Spleen (tissue), 13 donors: ENCODE measurements at places on chromosomes 12 and 14. TPM values are rescaled to one million over a fixed set of nuclear protein-coding genes. Genes with fewer than 3 reads are reported as not detected.
A peak's percentile ranks its signal among the peaks of the same experiment; 100 is the strongest.

DNA sequence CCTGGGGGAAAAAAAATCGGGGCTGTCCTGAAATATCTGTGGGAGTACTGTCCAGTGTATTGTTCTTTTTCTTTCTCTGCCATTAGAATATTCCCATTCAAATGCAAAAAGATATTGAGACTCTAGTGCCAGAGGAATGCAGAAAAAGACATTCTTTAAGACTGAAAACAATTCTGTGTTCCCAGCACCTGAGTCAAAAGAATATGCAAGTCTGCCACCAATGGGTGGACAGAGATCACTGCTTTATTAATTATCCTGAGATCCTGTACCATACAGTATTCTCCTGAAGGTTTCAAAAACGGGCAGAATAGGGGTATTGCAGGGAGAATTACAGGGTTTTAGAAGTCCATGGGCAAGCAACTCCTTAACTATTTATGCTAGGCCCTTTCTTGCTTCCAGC, 361.8 kb downstream of the C12orf50 start:
- DNase-seq = no peak

The BEGAIN gene
- 3.8 TPM for total RNA-seq

DNA sequence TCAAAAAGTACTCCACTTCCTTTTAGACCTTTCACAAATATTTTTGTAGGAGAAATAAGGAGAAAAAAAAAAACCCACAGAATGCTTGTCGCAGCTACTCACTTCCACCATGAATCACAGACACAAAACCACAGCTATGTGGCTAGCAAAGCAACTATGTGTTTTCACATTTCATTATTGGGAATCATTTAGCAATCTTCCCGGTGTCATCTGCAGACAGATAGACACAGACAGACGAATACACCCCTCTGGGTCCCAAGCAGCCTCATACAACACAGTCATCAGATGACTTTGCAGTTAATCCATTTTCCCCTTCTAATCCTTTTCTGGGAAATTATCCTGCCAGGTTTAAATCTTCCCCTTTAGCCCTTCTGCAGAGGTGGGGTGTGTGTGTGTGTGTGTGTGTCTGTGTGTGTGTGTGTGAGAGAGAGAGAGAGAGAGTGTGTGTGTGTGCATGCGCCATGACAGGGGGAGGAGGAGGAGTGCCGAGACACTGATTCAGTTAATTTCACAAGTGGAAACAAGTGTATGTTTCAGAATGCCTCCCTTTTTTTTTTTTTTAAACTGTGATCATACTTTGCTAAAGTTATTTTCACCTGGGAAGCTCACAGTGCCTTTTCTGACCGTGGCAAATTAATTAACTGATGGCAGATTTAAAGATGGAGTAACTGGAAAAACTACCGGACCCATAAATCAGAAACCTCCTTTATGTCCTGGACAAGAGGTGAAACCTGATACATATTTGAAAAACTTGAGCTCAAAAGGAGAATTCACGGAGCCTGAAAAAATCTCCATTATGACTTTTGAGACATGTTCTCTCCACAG, 39.9 kb downstream of the LTBP2 start:
- no peak for DNase-seq

The KRT71 gene
- not detected for total RNA-seq

DNA sequence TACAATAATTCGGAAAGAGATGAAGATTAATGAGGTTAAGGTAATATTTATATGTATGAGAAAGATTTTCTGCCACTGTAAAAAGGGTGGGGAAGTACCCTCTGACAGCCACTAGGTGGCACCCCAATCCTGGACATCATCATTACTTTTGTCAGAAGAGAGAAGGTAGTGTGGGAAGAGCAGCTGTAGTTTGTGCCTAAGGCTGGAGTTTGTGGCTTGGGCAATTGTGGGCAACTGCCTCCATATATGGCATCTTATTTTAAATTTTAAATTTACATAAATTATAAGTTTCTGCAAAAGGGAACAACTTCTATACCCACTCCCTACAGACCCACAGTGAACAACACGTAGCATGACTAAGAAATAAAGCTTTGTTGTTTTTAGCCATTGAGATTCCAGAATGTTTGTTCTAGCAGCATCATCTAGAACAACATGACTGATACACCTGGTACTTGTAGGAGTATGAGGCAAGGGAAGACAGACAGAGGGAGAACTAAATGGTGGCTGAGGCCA, 34.4 kb upstream of the SYCP3 start:
- DNase-seq = no peak

DNA sequence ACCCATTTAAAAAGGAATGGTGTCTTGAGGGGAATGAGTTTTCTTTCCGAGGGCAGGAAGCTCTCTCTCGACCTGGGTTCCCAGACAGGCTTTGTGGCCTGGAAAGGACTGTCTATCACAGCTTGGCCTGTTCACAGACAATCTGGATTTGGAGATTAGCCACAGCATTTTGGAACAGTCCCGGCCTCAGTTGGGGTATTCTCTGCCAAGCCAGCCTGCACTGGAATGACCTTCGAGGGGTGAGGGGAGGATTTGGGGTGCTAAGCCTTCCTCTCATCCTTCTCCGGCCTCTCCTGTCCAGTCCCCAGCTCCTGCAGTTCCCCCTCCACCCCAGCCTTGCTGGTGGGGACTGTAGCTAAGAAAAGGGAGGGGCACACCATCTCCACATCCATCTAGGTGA, 13.0 kb downstream of the TBX5 start:
- no peak for DNase-seq

The SLC38A4 gene
- total RNA-seq = 0.47 TPM

The LMO3 gene
- 0.51 TPM for total RNA-seq

DNA sequence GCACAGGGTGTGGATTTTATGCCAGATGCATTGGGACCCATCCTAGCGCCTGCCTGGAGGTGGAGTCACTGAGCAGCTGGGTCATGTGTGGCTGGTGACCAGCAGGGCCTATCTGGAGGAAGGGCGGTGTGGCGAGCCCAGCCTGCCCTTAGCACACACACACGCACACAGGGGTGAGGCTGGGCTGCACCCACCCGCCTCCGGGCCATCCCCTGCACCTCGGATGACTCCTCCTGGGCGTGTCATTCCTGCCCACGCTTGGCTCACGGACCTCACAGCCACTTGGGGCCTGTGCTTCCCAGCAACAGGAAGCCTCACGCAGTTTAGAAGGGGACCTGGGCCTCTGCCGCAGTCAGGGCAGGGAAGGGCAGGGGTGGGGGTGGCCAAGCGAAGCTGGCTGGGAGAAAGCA, 36.2 kb upstream of the FZD10 start:
- DNase-seq = peak; percentile 29

The DICER1 gene
- total RNA-seq = 96.9 TPM

The CCDC85C gene
- 11.3 TPM for total RNA-seq

The PSMD9 gene
- total RNA-seq = 51.7 TPM

DNA sequence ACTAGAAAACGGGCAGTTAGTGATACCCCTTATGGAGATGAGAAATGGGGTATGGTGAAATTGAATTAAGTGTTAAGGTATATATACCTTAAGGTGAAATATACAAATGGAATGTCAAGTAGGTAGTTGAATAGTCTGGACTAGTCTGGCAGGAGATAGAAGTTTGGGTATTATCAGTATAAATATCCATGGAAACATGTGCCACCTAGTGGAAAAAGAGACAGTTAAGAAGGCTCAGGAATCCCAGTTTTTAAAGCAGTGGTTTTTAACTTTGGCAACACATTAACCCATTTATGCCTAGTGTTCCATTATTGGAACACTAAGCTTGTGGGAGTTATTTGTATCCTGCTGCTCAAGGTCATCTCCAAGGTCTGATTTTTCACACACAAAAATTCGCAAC, 38.6 kb upstream of the TPH2 start:
- no peak for DNase-seq

The HNF1A gene
- not detected for total RNA-seq

The DCAF11 gene
- total RNA-seq = 110 TPM

The RNU4-1 gene
- total RNA-seq = under 0.01 TPM
